ENCODE measurements at places on chromosomes 2 and 18.

DNA sequence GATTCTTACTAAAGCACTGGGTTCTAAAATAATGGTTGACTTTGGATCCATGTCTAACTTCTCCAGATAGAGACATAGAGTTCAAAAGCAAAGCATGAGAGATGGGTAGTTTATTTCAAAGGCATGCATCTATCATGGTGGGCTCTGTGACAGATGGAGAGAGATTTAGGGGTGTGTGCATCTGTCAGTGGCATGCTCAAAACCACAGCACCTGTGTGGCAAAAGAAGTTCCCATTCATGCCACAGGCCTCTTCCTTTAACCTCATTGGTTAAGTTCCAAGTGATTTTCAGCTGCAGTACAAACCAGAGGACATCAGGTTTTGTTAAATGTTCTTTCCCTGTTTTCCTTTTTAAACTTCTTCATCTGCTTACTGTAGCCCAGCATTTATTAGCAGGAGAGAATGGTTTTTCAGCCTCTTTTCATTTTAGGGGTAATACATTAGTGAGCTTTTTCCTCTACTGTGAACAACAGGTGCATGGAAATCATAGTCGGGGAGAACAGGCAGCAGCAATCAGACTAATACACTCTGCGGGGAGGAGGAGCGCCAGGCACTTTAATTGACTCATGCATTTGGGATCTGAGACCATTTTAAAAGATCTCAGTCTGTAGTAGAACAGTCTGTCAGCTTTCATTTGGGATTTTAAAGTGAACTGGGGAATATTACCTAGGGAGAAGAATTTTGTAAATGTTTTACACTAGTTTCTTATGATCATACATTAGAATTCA is 52.4 kb upstream of the UPP2 start:
- no peak for DNase-seq

- DNase-seq, result no peak
These were observed 251.3 kb downstream of the ANAPC1 start for GRCh38 chr2:111632661-111633060.

GRCh38 chr2:158546412-158547144 is 89.8 kb downstream of the PKP4 start:
- DNase-seq, result no peak

DNA sequence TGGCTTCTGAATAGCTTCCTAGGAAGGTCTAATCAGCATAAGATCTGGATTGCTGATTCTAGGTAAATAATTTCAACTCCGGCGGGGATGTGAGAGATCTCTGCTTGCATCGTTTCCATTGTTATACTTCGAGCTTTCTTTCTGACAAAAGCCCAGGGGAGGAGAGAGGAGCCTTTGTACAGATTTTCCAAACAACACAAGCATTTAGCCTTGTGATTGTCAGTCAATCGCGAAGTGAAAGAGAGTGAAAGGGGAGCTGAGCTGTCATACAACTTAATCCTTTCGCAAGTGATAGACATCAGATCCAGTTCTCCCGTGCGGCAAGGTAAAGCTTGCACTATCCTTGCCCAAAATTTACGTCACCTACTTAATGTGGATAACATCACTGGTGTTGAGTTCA is 26.2 kb downstream of the RALB start:
- DNase-seq, result no peak

GRCh38 chr2:67982956-67983355 is 79.8 kb downstream of the C1D start:
- no peak for DNase-seq

- DNase-seq, result no peak
These were observed 38.0 kb downstream of the NPAS2 start for GRCh38 chr2:100857915-100858314.

GRCh38 chr2:176668912-176669311 is 399.7 kb downstream of the MTX2 start:
- no peak for DNase-seq

DNA sequence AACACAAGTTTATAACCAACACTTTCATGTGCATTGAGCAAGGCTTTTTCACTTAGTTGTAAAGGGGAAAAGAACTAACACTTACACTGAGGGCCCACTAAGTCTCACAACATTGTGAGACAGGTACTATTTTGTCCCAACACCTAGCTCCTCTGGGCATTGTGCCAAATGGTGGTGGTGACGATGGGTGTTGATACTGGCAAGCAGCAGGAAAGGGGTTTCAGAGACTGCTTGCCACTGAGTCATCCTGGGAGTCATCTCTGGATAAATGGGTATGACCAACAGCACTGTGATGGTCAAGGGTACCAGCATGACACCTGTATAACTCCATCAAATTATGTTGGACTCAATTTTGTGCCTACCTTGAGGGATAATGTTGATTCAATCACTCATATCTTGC is 138.8 kb upstream of the ITGA6 start:
- DNase-seq, result no peak

GRCh38 chr2:83640506-83640905 is 818.6 kb downstream of the SUCLG1 start:
- no peak for DNase-seq

DNA sequence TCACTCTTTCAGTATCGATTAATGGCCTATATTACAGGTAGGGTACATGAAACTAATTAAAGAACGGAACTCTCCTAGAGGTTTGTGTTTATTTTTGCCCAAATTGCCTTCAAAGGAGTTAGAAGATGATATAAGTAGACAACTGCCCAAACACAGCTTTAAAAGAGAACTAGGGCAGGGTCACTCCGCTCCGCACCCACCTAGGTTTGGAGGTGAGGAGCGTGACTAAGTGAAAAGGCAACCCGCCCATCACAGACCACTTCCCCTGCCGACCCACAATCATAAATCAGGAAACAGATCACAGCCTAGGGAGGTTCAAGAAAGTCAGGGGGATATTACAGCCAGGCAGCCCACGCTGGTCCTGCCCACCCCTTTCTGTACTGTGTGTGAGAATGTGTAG is 166.7 kb downstream of the C1D start:
- DNase-seq, result no peak

DNA sequence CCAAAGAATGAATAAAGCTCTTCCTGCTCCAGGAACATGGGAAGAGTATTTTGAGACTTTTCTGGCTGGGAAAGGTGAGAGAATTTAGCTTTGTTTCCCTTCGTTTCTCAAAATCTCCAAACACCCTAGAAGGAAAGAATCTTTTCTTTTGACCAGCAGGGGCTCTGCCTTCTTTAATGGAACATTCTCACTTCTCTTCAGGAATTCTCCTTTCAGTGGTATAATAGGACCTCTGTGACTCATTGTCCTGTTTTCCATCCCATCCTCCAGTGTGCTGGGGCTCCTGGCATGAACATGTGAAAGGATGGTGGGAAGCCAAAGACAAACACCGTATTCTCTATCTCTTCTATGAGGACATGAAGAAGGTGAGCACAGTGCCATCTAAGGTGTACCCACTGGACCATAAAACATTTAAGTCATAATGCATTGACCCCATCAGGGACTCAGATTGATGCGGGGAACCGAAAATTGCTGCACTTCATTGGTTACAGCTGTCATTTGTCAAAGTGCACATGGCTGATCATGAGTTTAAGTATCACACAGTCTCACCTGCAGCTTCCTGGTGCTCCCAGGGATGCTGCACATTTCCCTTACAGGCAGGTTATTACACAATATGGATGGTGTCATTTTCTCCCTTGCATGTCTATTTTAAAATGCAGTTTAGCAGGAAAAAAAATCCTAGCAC is 5.5 kb downstream of the SULT1C4 start:
- no peak for DNase-seq

DNA sequence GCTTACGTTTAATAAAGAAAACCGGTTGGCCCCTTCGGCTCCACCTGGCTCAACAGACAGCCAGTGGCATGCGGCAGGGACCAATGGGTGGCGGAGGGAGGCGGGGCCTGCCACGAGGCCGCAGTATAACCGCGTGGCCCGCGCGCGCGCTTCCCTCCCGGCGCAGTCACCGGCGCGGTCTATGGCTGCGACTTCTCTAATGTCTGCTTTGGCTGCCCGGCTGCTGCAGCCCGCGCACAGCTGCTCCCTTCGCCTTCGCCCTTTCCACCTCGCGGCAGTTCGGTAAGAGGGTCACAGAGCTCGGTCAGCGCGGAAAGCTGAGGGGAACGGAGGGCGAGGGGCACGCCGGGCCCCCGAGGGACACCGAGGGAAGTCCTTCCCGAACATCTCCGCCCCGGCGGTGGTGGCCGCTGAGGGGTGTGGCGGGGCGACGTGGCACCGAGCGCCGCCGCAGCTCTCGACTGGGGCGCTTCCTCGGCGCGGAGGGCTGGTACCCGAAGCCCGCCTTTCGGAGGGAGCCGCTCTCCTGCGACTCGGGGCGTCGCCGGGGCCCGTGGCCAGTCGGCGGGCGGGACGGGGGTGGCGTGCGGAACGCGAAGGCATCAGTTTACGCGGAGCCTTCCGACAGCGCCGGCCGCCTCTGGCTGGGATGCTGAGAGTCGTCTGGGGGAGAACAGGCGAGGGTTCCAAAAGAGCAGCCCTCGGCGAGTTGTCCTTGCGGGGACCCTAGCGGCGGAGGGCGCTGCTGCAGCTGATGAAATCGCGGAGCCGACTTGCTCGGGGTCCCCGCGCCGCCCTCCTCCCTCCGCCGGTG is at the start of gene MTHFD2:
Gene MTHFD2, plus strand, starts transcription at position 155 of the 814 bp plus-strand sequence. Its CDS starts 27 bp downstream, at position 182.
- peak; percentile 88 for DNase-seq

DNA sequence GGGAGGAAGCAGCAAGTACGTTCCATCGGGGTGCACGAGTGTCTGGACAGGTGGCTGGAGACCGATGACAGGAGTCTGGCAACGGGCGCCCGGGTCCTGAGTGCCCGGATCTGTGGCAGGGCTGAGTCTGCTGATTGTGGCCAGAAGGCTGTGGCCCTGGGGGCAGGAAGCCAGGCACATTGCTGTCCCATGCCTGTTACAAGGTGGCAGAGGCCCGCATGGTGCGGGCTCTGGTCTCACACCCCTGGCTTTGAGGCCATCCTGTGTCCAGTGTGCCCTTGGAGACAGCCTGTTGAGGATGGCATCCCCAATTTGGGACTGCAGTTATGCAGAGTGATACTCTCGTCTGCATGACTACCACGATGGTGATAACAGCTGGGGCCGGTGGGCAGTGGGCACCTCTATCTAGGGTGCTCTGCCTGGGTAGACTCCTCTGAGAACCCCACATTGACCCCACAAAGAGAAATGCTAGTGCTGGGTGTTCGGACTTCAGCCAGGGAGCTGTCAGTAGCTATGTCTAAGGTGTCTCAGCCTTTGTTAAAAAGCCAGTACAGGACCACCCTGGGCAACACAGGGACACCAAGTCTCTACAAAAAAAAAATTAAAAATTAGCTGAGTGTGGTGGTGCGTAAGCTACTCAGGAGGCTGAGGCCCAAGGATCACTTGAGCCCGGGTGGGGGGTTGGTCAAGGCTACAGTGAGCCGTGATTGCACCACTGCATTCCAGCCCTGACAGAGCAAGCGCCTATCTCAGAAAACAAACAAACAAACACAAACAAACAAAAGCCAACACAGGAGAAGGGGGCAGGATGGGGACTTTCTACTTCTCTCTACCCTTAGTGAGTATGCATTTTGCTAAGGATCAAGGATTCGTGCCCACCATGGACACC is 88.3 kb downstream of the RHOB start:
- DNase-seq, result no peak

DNA sequence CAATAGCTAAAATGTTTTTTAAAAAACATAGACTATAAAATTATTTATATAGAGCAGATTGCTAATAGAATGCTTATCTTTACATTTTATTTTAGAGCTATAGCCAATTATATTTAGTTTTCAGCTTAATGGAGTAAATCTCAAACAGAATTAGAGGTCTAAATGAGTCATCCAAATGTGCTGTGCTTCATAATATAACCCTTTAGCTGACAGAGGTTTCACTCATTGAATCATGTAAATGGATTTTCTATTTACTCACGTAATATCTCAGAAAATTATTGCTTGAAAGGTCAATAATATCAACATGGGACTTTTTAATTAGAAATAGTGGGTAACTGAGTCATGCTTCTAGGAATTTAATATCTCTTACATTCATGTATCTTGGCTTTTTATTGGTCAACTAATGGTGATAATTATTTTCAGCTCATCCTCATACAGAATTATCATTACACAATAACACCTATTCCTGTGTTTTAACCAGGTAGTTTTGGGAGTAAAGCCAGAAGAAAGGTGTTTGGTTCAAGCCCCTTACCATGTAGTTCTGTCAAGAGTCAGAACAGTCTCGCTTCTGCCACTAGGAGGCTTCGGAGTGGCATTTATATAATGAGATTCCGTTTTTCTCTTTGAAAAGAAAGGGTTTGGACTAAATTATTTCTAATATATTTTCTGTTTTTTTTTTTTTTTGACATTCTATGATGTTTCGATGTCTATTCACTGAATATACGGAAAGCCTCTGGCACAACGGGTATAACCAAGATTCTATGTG is 217.6 kb downstream of the CDH7 start:
- DNase-seq, result no peak

DNA sequence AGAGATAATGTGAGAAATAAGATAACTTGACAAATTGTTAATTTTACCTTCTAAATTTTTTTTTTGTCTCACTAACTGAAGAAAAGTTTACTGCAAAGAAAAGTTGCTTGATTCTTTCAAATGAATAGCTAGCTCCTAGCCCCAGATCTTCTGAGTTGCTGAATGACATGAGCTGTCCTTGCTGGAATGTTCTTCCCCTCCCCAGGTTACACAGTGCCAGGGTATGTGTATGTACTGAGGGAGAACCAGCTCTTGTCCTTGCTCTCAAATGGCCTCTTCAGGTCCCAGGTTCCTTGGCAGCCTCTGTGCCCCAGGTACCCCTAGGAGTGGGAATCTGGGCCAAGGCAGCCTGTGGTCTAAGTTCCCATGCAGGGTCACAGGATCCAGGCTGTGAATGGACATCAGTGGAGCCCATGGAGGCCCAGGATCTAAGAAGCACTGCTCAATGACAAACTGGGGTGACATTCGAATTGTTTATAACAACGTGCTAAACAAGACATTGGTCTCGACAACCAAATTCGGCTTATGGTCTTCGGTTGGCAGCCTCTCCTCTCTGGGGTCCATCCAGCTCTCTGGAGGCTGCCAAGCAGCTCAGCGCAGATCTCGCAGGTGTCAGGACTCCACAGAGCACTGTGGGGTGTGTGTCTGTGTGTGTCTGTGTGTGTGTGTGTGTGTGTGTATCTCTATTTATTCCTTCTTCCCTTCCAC is 17.1 kb upstream of the INO80C start:
- DNase-seq, result no peak

GRCh38 chr2:44935729-44936098 is 5.8 kb upstream of the SIX3 start:
- DNase-seq, result no peak

- DNase-seq, result no peak
These were observed 57.8 kb upstream of the CCDC141 start for GRCh38 chr2:179107737-179108136.

GRCh38 chr18:58235001-58235436 is 191.0 kb downstream of the NEDD4L start:
- DNase-seq, result no peak

- DNase-seq, result no peak
These were observed 1.1 kb upstream of the PGAP1 start for GRCh38 chr2:196927376-196928225.

- no peak for DNase-seq
These were observed 11.8 kb downstream of the NDUFA10 start for GRCh38 chr2:240013343-240013742.

DNA sequence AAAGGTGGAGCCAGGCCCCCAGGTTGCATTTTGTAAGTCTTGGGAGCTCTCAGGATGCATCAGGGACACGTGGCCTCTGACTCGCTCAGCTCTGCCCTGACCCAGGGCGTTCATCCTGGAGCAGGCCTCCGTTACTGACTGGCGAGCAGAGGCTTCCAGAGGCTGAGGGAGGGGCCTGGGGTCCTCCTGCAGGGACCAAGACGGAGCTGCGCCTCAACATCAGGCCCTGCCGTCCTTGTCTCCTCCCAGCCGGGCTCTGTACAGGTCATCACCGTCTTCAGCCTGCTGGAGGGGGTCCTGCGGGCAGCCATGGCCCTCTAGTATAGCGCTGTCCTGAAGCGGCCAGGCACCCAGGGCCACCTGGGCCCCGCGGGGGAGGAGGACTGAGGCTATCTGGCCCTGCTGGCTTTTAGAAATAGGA is 10.2 kb upstream of the ALPP start:
- DNase-seq, result no peak
